ENCODE measurements at places on chromosomes 2 and 18.

DNA sequence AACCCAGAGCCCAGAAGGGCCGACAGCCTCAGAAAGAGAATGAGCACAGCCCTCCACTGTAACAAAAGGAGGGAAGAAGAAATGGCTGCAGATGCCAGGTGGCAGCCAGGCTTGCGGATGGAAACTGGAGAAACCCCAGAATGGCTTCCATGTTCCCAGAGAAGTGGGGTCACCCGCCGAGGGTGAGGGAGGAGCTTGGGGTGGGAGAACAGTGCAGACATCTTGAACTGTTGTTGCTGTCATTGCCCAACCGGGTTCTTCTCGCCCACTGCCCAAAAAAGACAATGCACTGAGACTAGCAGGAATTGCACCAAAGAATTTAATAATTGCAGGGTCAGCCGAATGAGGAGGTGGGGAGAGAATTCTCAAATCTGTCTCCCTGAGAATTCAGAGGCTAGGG, 223.2 kb upstream of the RAB6C start:
- no peaks in the 10 kb centered on the region for H3K4me1 ChIP-seq
- peak; percentile 16 for DNase-seq
- no peaks in the 10 kb centered on the region for H3K27me3 ChIP-seq
- H3K4me3 ChIP-seq: no peak overlapping the region
- no peak overlapping the region for H3K27ac ChIP-seq
- no peaks in the 10 kb centered on the region for H3K36me3 ChIP-seq

DNA sequence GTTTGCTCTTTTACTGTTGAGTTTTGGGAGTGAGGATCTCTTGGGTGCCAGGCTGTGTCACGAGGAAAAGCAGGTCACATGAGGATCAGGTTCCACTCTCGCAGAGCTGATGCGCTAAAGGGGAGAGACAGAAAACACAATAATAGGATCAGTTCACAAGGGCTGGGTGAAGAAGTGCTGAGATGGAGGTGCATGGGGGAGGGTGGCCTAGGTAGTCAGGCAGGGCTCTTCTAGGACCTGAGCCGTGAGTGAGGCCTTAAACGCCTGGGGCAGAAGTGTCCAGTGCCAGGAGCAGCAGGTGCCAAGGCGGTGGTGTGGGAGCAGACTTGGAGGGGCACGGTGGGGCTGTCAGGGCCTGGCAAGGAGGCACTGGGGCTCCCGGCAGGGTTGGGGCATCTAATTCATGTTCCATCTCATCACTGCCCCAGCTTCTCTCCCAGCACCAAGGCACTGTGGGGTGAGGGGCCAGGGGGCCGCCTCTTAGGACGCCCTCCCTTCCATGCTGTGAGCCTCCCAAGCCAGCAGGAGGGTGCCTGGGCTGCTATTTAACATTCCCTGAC, 9.3 kb downstream of the KCNIP3 start:
- no peak for DNase-seq
- no peaks in the 10 kb centered on the region for H3K27me3 ChIP-seq
- H3K36me3 ChIP-seq: no peaks in the 10 kb centered on the region
- H3K4me1 ChIP-seq: peaks cover 4% of the 10 kb centered on the region
- H3K27ac ChIP-seq: no peak overlapping the region
- H3K4me3 ChIP-seq: no peak overlapping the region

DNA sequence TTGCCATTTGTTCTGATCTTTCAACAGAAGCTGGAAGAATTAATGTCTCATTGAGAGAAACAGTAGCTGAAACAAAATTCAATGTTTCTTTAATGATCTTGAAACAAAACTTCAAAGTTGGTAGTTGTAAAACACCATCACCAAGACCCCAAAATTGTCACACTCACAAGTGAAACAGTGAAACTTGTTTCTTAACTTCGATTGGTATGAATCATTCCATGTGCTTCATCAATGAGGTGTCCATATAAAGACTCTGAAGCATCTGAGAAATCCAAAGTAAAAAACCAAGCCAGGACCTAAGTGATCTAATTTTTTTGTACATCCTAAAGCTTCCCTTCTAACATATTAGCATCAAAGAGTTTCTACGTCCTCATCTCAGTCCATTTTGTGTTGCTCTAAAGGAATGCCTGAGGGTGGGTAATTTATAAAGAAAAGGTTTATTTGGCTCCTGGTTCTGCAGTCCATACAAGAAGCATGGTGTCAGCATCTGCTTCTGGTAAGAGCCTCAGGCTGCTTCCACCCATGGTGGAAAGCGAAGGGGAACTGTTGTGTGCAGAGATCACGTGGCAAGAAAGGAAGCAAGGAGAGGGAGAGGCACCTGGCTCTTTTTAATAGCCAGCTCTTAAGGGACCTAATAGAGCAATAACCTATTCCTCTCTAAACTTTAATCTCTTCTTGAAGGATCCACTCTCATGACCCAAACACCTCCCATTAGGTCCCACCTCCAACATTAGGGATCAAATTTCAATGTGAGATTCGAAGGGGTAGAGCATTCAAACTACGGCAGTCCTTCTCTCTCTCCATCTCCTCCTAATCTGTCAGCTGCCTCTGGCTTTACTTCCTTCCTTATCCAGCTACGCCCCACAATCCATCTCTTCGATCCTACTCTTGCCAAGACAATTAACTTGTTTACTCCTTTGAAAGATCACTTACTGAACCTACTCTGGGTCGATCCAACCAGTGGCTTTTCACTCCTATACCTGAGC, 20.7 kb upstream of the TLK1 start:
- H3K4me3 ChIP-seq: no peak overlapping the region
- no peaks in the 10 kb centered on the region for H3K4me1 ChIP-seq
- H3K27me3 ChIP-seq: no peaks in the 10 kb centered on the region
- no peak overlapping the region for H3K27ac ChIP-seq

GRCh38 chr2:186891185-186891621, 42.2 kb upstream of the ZSWIM2 start:
- peaks cover 16% of the 10 kb centered on the region for H3K4me1 ChIP-seq
- H3K36me3 ChIP-seq: no peaks in the 10 kb centered on the region
- no peaks in the 10 kb centered on the region for H3K27me3 ChIP-seq
- H3K27ac ChIP-seq: no peak overlapping the region
- no peak overlapping the region for H3K4me3 ChIP-seq

DNA sequence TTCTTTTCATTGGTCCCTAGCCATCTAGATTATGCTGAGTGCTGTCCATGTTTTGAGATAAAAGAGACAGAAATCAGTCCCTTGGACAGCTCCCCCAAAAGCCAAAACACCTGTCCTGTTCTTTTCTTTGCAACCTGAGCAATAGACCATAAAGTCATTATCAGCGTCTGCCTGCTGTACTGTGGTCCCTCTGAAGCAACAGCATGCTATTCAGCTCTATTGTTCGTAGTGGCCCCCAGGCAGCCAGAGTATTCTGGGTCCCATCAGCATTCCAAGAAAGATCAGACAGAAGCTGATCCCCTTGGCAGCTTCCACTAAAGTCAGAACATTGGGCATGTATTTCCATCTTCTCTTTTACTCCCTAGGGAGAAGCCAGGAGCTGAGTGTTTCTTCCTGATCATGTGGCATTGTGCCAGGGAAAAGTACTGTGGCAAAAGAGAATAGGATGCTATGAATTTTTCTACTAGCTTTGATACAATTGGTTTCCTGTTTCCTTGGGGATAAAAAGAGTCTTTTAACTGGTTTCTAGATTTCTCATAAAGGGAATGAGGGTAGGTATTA, 33.6 kb upstream of the ZSWIM2 start:
- no peak for DNase-seq
- H3K4me1 ChIP-seq: no peaks in the 10 kb centered on the region
- H3K36me3 ChIP-seq: no peaks in the 10 kb centered on the region
- no peaks in the 10 kb centered on the region for H3K27me3 ChIP-seq

DNA sequence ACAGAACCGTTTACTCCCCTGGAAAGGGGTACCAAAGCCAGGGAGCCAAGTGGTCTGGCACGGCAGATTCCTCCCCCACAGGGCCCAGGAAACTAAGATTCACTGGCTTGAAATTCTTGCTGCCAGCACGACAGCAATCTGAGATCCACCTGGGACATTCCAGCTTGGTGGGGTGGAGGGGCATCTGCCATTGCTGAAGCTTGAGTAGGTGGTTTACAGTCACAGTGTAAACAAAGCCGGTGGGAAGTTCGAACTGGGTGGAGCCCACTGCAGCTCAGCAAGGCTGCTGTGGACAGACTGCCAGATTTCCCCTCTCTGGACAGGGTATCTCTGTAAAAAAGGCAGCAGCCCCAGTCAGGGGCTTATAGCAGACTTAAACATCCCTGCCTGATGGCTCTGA, 901.7 kb upstream of the LRRTM1 start:
- H3K27ac ChIP-seq: no peak overlapping the region
- no peaks in the 10 kb centered on the region for H3K36me3 ChIP-seq
- DNase-seq: no peak
- H3K4me1 ChIP-seq: no peaks in the 10 kb centered on the region
- no peaks in the 10 kb centered on the region for H3K27me3 ChIP-seq
- H3K4me3 ChIP-seq: no peak overlapping the region

- H3K4me1 ChIP-seq: peaks cover 12% of the 10 kb centered on the region
- H3K27ac ChIP-seq: peak overlapping the region; percentile 69
- H3K27me3 ChIP-seq: no peaks in the 10 kb centered on the region
- no peak for DNase-seq
These were observed 74.7 kb upstream of the MAP4K3 start for GRCh38 chr2:39511605-39512433.

GRCh38 chr2:75320898-75321598, 121.7 kb upstream of the TACR1 start:
- no peaks in the 10 kb centered on the region for H3K27me3 ChIP-seq
- H3K4me3 ChIP-seq: no peak overlapping the region
- DNase-seq: no peak
- no peaks in the 10 kb centered on the region for H3K4me1 ChIP-seq
- H3K27ac ChIP-seq: no peak overlapping the region

GRCh38 chr2:231176066-231176465, 22.4 kb upstream of the ARMC9 start:
- H3K27ac ChIP-seq: no peak overlapping the region
- no peak for DNase-seq
- peaks cover 7% of the 10 kb centered on the region for H3K36me3 ChIP-seq
- H3K4me3 ChIP-seq: no peak overlapping the region

DNA sequence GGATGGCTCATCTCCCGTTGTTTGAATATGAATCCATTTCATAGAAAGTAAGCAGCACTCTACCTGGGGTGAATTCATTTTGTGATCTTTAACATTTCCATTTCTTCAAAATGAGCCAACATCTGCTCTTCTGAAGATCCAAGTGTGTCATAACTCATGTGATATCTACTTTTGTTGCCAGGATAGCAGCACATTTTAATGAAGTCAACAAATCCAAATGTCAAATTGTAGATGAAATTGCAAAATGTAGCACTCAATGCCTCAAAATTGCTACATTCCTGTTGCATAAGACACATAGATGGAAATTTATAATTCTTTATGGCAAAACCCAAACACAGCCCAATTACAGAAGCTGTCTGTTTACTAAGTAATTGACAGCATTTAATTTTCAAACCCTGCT, 360.7 kb downstream of the TMX3 start:
- H3K4me3 ChIP-seq: no peak overlapping the region
- H3K27me3 ChIP-seq: no peaks in the 10 kb centered on the region
- no peaks in the 10 kb centered on the region for H3K36me3 ChIP-seq
- H3K27ac ChIP-seq: no peak overlapping the region
- no peaks in the 10 kb centered on the region for H3K4me1 ChIP-seq
- no peak for DNase-seq

- H3K4me3 ChIP-seq: no peak overlapping the region
- no peak overlapping the region for H3K27ac ChIP-seq
- no peaks in the 10 kb centered on the region for H3K4me1 ChIP-seq
- no peaks in the 10 kb centered on the region for H3K36me3 ChIP-seq
- no peak for DNase-seq
- H3K27me3 ChIP-seq: no peaks in the 10 kb centered on the region
These were observed 33.1 kb upstream of the DYNAP start for GRCh38 chr18:54557958-54558357.

DNA sequence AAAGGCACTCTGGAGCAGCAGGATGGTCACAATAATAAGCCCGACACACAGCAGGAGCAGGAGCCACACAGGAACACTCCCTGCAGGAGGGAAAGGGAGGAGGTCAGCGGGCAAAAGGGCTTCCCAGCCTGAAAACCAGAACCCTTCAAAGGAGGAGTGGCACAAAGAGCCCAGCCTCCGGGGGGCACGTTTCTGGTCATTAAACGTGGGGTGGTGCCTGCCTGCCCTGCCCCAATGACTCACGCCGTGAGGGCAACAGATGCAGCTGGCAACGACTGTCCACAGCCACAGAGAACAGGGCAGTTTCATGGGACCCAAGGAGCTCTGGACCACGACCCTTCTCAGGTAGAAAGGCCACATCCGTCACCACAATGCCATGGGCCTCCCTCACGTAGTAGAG, 3.0 kb downstream of the PREB start:
- H3K36me3 ChIP-seq: peaks cover 22% of the 10 kb centered on the region
- no peaks in the 10 kb centered on the region for H3K27me3 ChIP-seq
- peaks cover 11% of the 10 kb centered on the region for H3K4me1 ChIP-seq
- H3K27ac ChIP-seq: no peak overlapping the region
- H3K4me3 ChIP-seq: no peak overlapping the region

GRCh38 chr18:23121133-23121532, 14.2 kb upstream of the CABLES1 start:
- no peaks in the 10 kb centered on the region for H3K27me3 ChIP-seq
- H3K4me3 ChIP-seq: no peak overlapping the region
- no peaks in the 10 kb centered on the region for H3K36me3 ChIP-seq
- H3K4me1 ChIP-seq: no peaks in the 10 kb centered on the region

GRCh38 chr2:224062481-224063297, 23.6 kb upstream of the SERPINE2 start:
- H3K27ac ChIP-seq: no peak overlapping the region
- H3K4me3 ChIP-seq: no peak overlapping the region
- H3K27me3 ChIP-seq: no peaks in the 10 kb centered on the region
- no peaks in the 10 kb centered on the region for H3K4me1 ChIP-seq
- no peaks in the 10 kb centered on the region for H3K36me3 ChIP-seq

DNA sequence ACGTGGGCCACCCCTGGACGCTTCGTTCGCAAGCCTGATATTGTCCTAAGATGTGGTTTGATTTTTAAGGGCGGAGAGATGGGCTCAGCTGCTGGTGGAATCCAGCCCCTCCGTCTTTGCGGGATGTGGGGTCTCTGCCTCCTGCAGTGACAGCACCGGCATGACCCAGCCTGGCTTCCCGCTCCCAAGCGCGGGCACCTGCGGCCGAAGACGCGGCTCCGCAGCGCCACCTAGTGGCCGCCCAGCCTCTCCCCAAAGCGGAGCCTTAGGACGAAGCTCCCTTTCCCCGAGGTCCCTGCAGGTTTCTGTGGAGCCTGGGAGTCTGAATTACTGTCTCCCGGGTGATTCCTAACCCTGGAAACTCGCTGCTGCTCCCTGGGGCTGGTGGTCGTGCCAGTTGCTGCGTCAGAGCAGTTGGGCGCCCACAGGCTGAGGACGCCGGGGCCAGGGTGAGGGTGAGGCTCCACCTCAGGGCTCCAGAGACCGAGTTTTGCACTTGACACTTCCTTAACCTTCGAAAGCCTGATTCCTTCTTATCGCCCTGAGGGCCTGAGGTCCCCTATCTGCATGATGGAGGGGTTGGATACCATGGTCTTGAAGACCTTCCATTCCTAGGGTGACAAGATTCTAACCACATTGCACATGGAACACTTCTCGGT, 137.5 kb downstream of the TPO start:
- H3K4me3 ChIP-seq: no peak overlapping the region
- peaks cover 4% of the 10 kb centered on the region for H3K4me1 ChIP-seq
- no peaks in the 10 kb centered on the region for H3K36me3 ChIP-seq
- no peaks in the 10 kb centered on the region for H3K27me3 ChIP-seq
- peak; percentile 69 for DNase-seq

DNA sequence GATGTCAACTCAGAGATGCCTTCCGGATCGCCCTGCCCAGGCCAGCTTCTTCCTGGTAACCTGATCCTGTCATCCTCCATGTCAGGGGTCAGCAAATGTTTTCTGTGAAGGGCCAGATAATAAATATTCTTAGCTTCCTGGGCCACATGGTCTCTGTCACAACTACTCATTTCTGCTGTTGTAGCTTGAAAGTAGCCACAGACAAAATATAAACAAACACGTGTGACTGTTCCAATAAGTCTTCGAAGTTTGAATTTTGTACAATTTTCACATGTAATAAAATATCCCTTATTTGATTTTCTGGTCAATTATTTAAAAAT, 35.8 kb downstream of the ANXA4 start:
- no peaks in the 10 kb centered on the region for H3K4me1 ChIP-seq
- no peaks in the 10 kb centered on the region for H3K36me3 ChIP-seq
- no peak overlapping the region for H3K4me3 ChIP-seq
